ENCODE measurements at places on chromosomes 4 and X.

DNA sequence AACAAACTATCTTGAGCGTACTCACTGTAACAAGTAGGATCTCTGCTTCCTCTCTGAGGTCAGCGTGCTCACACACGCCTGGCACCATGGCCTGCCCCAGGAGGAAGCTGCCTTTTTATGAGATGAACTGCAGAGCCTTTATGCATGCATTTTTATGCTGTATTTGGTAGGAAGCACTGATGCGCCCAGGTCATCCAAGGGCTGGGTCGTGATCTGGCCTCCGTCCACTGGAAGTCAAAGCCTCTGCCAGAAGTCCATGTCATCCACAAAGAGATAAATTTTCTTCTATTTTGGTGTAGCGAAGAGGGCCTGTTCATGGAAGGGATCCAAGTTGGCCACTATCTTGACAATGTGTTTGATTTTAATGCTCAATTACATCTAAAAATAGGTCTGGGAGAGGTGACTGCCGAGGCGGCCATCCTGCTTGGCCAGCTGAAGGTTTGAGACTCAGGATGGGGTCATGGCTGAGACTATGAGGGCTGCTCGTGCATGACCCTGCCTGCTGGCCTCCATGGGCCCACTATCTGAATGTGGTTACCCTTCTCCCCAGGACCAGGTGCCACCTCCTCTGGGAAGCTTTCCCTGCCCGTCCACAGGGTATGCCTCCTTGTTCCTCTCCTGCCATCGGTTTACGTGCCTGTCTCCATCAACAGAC, 50.3 kb downstream of the HTRA3 start:
- no peak for DNase-seq

DNA sequence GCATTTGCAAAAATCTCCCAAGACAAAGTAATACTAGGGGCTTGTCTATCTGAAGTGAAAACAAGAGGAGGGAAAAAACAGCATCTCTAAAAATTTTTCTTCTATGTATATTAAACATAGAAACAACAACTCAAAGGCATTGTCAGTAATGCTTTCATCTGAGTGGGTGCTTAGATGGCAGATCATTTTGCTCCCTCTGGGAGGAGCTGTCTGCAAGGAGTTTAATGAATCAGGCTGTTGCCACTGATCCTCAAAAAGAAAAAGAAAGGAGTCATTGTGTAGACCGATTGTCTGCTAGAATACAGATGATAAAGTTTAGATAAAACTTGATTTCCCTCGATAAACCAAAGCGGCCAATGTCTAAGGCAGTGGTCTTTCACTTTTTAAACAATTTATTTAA, 49.7 kb upstream of the KLHL8 start:
- no peak for DNase-seq

- DNase-seq = no peak
These were observed 63.7 kb downstream of the HS3ST1 start for GRCh38 chr4:11365039-11365438.

GRCh38 chr4:3860061-3860912, 94.1 kb downstream of the ADRA2C start:
- DNase-seq = no peak

DNA sequence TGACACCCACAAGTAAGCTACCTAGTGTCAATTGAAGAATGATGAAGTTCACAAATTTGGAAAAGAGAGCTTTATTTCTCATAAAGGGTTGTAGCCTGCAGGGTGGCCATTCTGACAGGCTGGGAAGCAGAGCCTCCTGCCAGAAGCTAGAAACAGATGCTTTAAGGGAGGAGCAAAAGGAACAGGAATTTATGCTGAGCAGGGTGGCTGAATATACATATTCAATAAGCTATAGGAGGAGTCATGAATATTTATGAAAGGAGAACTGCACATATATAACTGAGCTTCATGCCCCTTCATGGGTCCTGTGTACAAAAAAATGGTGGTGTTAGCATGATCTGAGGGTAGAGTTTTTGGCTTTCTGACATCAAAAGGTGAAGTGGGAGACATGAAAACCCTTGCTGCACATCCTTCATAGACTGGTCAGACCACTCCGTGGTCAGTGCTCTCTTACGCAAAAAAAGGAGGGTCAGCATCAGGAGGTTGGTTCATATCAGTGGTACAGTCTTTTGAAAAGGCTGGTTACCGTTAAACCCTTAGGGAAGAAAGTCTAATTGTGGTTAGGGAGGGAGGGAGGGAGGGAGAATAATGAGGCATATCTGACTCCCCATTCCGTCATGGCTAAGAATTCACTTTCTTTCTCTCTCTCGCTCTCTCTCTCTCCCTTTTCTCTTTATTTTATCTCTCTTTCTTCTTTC, 121.4 kb downstream of the LUZP4 start:
- DNase-seq = no peak

- no peak for DNase-seq
These were observed 172.5 kb upstream of the GATB start for GRCh38 chr4:151933122-151933827.

DNA sequence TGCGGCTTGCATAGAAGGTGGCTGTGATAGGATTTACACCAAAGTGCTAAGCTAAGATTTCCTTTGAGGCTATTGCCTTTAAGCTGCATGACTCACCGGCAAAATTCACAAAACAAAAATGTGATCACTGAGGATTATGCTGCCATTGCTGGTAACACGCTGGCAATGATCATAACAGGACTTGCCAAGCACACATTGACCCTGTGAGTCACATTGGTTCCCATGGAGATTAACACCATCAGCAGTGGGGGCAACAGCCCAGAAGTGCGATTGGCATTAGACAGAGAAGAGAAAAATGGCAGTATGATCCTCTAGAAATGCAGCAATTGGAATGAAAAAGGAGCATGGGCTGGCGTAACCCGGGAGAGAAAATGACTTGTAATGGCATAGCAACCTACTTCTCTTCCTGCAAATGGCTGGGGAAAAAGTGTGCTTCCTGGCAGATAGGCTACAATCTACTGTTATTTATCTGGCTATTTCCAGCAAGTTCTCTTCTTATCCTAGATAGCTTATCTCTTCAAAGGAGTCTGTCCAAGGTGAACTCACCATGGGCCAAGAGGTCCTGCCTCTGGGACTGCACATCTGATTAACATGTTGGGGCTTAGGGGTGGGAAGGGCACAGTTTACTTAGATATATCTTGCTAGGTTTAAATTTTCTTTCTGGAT, 314.2 kb upstream of the IGFBP7 start:
- DNase-seq = no peak

Data from activated CD8-positive, alpha-beta memory T cell treated with anti-CD3 and anti-CD28 coated beads for 1 hour (primary cell).